Cerebellum (tissue), 4 donors: ENCODE measurements at places on chromosomes 11 and 22. TPM values are rescaled to one million over a fixed set of nuclear protein-coding genes. Genes with fewer than 3 reads are reported as not detected.
A peak's percentile ranks its signal among the peaks of the same experiment; 100 is the strongest.

DNA sequence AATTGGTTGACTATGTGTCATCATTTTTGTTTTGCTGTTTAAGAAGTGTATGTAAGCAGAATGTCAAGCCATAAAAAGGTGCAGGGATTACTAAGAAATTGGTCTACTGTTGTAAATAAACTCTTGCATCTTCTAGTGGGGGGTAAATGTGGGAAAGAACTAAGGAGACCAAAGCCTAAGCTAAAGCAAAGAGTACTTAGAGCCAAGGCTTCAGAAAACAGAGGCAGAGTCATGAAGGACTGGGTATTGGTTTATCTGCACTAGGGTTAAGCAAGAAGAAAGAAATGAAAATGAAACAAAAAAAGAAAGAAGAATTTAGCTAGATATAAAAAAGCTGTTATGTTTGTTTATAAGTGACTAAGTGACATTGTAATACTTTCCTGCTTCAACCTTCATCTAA is 628.1 kb downstream of the METTL15 start:
- DNase-seq: no peak

- DNase-seq: peak; percentile 13
These were observed 1.2 kb downstream of the SERGEF start for GRCh38 chr11:18011633-18012032.

Gene RIC3
- 68.1 TPM for total RNA-seq

Gene WBP2NL
- 8.3 TPM for total RNA-seq

Gene OR51I1
- total RNA-seq: 0.54 TPM
